ENCODE measurements at places on chromosomes 7 and 10.

DNA sequence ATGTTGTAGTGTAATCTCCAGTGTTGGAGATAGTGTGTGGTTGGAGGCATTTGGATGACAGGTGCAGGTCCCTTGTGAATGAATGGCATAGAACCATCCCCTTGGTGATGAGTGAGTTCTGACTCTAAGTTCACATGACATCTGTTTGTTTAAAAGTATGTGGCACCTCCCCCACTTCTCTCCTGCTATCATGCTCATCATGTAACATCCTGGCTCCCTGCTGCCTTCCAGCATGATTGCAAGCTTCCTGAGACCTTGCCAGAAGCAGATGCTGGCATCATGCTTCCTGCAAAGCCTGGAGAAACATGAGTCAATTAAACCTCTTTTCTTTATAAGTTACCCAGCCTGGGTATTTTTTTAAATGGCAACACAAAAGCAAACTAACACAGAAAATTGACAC, 499.0 kb upstream of the SEMA3D start:
- DNase-seq = no peak

DNA sequence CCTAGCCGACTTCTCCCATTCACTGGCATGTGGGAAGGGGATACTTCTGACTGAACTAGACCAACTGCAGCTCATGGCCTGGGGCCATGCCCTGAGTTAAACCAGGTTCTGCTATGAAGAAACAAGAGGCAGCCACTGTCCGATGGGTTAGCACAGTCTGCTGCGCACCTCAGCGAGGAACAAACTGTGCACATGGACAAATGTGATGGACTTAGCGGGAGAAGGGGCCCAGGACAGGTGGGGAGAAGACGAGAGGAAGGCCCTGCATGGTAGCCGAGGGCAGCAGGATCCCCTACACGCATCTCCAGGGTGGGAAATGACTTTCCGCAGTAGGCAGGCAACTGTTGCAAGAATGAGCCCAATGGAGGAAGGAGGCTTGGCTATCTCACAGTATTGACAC, 115.0 kb downstream of the PRKAG2 start:
- DNase-seq = no peak

DNA sequence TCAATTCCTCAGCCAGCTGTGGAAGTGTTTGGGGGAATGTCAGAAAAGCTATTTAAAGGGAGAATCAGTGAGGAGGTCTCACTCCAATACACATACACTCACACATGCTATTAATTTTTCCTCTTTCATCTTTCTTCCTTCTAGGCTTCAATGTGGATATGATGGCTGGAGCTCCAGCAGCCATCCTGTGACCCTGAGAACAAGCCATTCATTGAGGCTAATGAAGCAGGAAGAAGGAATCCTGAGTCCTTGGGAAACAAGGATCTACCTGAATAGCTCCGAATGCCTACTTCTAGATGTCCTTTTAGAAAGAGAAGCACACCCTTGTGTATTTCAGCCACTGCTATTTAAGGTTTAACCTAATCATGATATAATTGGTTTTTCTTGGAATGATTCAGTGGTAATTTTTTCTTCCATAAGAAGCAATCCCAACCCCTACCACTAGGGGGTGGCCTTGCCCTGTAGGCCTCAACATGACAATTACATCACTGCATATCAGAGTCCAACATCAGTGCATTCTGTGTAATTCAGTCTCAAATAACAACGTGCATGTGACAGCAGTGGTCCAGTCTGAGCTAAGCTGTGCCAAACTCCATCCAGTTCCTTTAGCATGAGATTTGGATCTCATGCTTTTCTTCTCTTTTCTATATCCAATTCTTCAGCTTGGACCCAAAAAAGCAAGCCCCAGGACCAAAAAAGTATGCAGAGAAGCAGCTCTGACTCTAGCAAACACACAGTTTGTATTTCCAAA, 85.3 kb upstream of the ANKRD1 start:
- peak; percentile 73 for DNase-seq

GRCh38 chr10:96714031-96714590, 6.2 kb downstream of the PIK3AP1 start:
- DNase-seq = no peak

DNA sequence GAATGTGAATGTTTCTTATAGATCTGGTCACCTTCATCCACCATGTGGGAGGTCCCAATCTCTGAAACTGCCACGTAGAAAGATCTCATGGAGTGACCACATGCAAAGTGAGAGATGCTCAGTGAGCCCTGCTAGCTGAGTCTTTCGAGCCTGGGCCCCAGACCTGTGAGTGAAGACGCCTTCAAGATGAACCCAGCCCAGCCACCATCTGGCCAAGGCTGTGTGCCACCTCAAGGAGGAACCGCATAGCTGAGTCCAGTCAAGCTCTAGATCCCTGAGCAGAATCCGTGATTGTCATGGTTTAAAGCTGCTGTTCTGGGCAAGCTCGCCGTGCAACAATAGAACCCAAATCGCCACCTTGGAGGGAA, 20.2 kb upstream of the PPIF start:
- DNase-seq = no peak

GRCh38 chr10:78078539-78079330, 45.1 kb downstream of the RPS24 start:
- no peak for DNase-seq

- peak; percentile 65 for DNase-seq
Observed at GRCh38 chr10:3782146-3782450, 2.9 kb downstream of the KLF6 start.

DNA sequence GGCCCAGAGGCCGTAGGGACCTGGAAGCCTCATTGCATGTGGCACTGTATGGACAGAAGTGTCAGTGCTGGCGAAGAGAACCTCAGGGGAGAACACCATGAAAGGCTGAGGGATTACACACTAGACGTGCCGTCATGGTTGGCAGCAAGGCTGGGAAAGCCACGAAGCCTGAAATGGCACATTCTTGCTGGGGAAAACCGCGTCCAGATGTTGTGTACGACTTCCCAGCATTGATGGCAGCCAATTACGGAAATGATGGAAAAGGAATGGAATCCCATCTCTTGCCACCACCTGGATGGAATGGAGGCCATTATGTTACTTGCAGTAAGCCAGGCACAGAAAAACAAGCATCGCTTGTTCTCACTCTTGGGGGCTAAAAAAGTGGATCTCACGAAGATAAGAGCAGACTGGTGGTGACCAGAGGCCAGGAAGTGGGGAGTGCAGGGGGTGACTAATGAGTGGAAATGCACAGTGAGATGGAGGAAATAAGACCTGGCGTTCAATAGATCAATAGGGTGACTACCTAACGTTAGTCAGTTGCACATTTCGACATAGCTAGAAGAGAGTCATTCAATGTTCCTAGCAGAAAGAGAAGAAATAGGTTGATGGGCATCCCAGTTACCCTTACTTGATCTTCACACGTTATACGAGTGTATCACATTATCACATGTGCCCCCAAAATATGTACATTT, 14.6 kb upstream of the PWWP2B start:
- DNase-seq = no peak

- no peak for DNase-seq
Observed at GRCh38 chr10:101428036-101428435, 74.1 kb downstream of the BTRC start.

GRCh38 chr10:124416733-124417132, 2.0 kb downstream of the OAT start:
- no peak for DNase-seq

DNA sequence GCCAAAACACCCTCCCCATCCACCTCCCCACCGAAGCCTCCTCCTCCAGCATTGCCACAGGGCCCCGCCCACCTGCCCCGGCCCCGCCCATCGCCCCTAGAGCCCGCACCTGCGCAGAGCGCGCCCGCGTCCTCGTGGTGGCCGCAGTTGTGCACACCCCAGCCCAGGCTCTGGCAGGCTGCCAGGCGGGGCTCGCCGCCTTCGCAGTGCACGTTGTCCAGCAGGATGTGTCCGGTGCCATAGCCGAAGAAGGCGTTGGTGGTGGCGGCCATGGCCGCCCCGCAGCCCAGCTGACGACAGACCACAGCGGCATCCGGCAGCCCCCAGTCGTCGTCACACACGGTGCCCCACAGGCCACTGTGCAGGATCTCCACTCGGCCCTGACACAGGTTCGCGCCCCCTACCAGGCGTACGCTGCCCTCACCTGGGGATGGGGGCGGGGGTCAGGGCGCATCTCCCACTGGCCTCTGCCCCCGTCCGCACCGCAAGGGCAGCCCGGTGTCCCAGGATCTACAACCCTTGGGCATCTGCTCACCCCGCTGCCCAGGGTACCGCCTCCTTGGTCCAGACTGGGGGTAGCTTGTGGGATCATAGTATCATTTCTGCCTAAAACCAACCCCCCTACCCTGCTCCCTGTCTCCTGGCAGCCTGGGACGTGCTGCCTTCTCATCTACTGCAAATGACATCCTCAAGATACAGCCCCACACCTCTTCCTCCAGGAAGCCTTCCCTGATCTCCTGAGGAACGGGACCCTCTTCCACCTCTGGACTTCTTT, 11.9 kb downstream of the SSC4D start:
- DNase-seq = peak; percentile 86
